ENCODE measurements at places on chromosomes 2 and 18.

DNA sequence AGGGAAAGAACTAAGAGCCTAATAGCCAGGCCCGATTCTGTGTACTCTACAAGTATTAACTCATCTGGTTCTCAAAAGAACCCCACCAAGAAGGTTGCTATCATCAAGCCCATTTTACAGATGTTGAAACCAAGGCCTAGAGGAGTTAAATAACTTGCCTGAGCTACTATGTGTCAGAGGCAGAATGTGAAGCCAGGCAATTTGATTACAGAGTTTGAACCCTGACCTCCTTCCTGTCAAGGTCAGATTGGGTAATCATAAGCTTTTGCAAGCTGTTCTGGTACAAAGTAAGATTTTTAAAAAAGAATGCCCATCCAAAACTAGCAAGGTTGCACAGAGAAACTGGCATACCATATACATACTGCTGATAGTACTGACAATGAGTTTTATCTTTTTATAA is 227.1 kb downstream of the HAUS1 start:
- DNase-seq, result no peak

DNA sequence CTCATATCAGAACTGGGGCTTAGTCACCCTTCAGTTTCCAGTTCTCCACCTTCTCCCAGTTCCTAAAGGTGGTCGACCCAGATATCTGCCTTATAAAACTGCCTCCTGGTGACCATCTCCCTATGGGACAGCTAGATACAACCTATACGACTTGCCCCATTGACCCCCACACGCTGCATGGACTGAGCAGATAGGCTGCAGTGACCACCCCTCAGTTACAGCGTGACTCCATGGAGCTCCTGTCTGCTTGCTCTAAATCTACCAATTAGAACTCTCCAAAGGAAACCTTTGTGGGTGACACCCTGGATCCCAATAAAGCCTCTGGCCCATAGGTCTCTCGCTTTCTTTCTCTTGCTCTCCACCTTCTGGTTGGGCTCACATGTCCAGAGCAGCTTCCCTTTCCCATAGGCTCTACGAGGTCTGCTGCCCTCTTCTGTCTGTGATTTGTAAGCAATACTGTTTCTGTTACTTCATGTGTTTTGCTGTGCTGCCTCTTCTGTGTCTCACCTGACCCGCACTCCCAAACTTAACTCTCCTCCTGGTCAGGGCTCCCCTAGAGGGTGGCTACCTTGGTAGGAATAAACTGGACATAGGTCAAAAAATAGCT is 971.3 kb upstream of the FAM98A start:
- DNase-seq, result peak; percentile 14

GRCh38 chr2:237581751-237582746 is 8.5 kb downstream of the RAB17 start:
- DNase-seq, result peak; percentile 48

- DNase-seq, result no peak
Observed at GRCh38 chr18:58674863-58675472, 3.7 kb downstream of the MALT1 start.

DNA sequence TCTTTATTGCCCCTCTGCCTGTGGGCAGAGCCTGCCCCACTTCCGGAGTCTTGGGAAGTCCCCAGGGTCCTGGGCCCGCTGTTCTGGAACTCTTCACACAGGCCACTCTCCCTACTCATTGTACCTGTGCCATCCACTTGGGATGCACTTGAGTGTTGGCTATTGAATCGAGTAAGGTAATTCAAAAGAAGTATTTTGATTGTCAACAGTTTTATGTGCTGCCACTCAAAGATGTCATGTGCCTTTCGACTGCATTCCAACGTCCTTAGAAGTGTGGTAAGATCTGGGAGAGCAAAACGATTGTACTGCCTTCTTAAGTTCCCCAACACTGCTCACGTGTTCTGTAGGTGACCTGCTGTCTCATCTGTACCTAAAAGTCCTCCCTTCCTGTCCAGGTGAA is 77.0 kb upstream of the SMIM21 start:
- no peak for DNase-seq

DNA sequence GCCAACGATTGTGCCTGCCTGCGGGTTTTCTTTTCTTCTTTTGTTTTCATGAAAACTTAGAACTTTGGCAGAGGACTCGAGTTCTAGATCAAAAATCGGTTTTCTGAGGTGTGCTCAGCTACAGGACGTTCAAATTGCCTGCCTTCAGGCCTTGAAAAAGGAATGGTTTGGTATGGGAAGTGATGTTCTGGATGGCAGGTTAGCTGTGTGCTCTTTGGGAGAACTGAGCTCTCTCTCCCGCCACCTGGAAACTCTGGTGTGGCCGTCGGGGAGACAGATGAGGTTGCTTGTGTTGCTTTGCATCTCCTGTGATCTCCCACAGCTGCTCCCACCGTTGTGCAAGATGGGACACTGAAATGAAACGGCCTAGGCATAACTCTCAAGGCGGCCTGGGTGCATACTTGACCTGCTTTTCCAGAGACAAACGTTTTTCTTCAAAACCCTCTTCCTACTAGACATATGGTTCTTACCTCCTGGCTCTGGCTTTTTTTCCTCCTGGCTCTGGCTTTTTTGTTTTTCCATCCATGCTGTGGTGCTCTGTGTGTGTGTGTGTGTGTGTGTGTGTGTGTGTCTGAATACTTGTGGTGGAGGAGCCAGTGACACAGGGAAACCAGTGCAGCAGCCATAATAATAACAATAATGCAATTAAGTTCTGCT is 2.0 kb downstream of the FMNL2 start:
- DNase-seq, result peak; percentile 25

DNA sequence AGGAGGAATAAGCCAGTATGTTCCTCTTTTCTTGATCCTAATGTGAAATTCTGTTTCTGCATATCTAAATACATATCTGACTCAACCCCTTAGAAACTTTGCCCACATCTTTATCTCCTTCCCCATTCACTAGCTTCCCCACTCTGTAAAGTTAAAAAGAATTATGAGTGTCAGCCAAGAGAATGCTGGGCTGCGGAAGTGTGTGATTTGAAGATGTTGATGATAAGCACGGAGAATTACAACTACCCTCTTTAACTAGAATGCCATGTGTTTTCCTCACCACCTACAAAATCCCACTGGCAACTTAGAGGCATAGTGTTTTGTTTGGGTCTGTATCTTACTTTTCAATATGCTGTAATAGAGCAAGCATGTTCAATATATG is 490.4 kb upstream of the FANCL start:
- no peak for DNase-seq

- no peak for DNase-seq
Observed at GRCh38 chr2:85288244-85288725, 39.5 kb downstream of the TGOLN2 start.

- no peak for DNase-seq
Observed at GRCh38 chr18:74905247-74905646, 303.7 kb downstream of the PTGR3 start.

GRCh38 chr2:47058003-47058931 is 96.8 kb downstream of the STPG4 start:
- DNase-seq, result no peak

DNA sequence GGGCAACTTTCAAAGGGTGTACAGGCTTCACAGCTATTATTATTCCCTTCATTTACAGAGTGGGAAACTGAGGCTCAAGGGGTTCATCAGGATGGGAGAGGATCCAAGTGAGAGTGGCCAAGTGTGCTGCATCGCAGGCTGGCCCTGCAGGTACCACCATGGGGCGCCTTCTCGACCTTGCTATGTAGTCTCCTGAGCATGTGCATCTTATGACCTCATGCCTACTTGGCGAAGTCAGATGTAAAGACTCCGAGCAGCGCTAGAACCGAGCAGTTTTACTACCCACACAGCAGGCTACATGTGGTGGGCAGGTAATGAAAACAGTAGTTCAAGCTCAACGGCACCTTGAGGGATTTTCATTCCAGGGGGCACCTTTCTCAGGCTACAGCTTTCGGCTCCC is 42.0 kb downstream of the TFCP2L1 start:
- DNase-seq, result no peak

DNA sequence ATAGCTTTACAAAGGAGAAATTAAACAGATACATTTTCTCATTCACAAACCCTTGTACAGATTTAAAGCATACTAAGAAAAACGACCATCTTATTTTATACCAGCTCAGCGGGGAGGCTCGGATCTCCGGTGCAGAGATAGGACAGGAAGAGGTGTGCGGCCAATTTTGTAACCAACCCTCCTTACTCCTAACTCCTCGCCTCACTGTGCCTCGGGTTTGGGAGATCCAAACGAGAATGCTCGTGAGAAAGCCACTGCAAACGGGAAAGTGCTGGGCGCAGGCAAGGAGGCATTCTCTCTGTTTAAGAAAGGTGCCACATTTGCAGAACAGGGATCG is 1.2 kb downstream of the KDSR start:
- DNase-seq, result peak; percentile 12

DNA sequence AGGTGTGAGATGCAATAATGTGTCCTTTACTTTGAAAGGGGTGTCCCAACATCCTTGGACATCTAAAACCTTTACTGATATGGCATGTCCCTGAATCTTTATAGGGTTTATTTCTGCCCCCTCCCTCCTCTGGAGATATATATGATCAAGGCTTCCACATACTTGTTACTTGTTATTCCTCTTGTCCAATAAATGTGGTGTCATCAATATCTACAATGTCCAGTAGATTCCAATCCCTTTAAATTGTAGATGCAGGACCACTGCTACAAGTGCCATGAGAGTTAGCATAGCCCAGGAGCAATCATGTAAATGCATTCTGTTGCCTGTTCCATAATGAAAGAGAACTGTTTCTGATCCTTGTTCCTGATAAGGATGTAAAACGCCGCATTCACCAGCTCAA is 479.7 kb upstream of the MEIS1 start:
- DNase-seq, result no peak

DNA sequence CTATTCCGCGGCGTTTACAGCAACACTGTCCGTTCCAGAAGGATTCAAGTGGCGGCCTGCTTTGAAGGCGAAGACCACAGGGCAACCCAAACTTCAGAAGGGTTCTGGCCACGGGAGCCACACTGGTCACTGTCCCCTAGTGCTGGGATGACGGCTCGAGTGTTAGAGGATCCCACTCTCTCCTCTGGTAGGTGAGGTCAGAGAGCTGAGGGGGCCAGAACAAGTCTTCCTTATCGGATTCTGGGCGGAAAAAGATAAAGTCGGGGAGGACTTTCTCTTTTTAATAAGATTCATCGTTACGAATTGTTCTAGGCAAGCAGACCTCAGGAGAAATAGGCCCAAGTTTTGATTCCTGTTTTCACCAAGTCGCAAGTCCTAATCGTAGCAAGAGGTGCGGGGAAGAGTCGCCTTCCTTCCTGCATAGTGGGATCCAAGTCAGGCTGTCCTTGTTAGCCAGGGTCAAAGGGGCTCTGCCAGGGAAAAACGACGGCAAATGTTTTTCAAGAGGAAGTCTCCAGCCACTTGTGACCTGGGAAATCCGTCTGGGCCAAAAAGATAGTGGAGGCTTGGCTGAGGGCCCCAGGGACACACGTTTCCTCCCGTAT is 864 bp upstream of the MYL12A start:
- DNase-seq, result no peak

GRCh38 chr2:180980106-180980942 is at the start of gene UBE2E3:
TSS of gene UBE2E3 (plus strand) at chr2:180980605. CDS start at chr2:180982043, 1,438 bp downstream.
- DNase-seq, result peak; percentile 87

DNA sequence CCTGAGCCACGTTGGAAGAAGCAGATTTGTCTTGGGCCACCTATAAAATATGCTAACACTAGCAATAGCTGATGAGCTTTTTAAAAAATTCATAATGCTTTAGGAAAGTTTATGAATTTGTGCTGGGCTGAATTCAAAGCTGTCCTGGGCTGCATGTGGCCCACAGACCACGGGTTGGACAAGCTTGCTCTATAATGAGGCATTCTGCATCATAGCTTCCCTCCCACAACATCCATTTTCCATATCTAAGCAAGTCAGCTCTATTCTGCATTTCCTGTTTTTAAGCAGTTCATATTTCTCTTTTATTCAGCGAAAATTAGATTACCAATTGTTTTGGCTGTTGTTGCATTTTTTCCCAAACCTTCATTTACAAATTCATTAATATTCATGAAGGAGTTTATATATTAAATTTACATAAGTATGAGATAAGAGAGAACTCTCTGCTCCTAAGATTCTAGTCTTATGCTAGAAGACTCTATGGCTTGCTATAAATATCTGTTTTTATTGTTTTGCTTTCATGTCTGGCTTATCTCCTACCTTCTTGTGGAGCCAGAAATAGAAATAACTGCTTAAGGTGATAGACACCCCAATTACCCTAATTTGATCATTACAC is 114.5 kb upstream of the HNRNPA3 start:
- DNase-seq, result no peak

DNA sequence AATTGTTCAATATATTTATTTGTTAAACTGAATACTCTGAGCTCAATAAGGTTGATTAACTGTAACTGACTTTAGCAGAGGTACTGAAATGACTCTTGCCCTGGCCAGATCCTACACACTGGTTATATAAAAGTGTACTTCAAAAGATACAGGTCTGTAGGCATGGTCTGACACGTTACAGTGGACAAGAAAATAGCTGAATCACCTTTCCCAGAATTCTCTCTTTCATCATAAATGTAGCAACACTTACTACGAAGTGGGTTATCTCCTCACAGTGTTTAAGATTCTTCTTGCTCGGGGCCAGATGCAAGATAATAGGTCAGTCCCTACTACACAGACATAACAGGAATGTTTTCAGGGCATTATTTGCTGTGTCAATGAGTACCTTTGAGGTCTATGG is 107.0 kb upstream of the ZC3H15 start:
- no peak for DNase-seq

- DNase-seq, result peak; percentile 36
Observed at GRCh38 chr2:16179701-16180416, 239.5 kb downstream of the MYCN start.

DNA sequence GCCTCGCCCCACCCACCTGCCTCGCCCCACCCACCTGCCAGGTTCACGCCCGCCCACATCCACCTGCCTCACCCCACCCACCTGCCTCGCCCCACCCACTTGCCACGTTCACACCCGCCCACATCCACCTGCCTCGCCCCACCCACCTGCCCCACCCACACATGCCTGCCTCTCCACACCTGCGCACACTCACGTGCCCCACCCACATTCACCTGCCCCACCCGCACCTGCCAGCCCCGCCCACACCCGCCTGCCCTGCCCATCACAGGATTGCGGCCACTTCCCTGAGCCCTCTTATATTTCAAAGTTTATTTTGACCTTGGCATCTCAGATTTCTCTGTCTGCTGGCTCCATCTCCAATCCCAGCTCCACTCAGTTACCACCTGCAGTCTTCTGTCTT is 217.5 kb upstream of the SOX11 start:
- no peak for DNase-seq

DNA sequence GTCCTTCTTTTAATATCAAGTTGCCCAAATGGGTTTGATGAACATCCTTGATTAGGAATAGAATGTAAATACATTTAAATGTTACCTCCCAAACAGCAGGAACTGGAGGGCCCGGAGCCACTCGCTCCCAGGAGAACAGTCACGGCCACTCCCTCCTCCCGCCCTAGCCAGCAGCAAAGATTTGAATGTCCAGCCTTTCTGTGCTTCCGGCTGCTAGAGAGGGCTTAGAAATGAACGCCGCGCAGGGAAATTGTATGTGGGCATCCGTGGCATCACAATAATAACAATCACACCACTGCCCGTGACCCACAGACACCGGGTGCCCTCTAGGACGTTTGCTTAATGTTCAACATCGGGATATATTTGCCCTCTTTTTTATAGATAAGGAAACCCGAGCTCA is 164.9 kb upstream of the SALL3 start:
- peak; percentile 18 for DNase-seq

- no peak for DNase-seq
Observed at GRCh38 chr2:191389288-191389687, 144.1 kb downstream of the MYO1B start.
